ENCODE measurements at places on chromosomes 12 and 14.

DNA sequence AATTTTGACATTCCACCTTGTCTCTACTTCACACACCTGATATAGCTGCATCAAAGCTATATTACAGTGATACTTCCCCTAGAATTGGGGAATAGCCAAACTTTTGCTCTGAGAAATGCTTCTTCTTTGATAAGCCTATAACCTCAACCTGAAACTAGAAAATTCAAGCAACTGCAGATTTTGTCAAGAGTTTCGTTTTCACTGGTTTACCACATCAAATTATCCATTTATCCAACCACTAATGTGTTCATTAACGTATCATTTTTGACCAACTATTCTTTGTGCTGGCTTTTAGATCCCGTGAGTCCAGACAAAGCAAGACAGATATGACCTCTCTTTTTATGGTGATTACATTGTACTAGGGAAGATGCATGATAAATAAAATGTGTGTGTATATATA is 13.5 kb upstream of the TAS2R46 start:
- no peak for DNase-seq

- DNase-seq, result no peak
Measured at GRCh38 chr14:75123991-75124390, 2.9 kb downstream of the NEK9 start.

DNA sequence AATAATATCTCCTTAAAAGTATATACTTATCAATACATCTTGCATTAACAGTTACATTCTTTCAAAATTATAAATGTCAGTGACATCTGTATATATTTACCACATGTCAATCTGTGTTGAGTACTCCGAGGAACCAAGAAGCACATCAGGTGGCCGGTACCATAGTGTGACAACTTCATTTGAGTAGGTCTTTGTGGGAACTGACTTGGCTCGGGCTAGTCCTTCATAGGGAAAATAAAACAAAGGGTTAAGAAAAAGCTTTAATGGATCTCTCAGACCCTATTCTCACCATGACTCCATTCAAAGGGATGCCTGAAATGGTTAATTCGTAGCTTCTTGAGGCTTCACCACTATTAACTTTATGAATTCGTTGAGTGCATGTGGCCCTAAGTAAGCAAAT is 94.9 kb downstream of the ELK3 start:
- no peak for DNase-seq

- no peak for DNase-seq
Measured at GRCh38 chr14:99324291-99324690, 52.3 kb upstream of the BCL11B start.

- no peak for DNase-seq
Measured at GRCh38 chr12:106133136-106134087, 5.3 kb downstream of the NUAK1 start.

- no peak for DNase-seq
Measured at GRCh38 chr14:101851736-101852405, 90.4 kb downstream of the PPP2R5C start.

GRCh38 chr12:64608901-64609535 is 1.3 kb upstream of the RASSF3 start:
- DNase-seq, result no peak

GRCh38 chr12:116336542-116337065 is 59.1 kb upstream of the MED13L start:
- no peak for DNase-seq

DNA sequence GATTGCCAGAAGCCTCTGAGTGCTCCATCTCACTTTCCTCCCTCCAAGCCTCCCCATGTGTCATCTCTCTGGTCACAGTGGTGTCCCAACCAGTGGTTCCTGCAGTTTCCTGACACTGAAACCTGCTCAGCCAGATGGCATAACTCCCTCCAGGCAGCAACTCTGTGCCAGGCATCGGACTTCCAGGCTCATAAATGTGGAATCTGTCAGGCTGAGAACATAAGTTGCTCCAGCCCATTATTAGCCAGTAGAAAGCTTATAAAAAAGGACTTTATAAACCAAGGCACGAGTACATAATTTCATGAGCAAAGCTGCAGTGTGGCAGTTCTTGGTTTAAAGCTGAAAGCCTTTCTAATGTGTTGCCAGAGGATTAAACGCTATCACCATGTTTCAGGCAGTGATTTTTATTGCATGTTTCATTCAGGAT is 194.3 kb downstream of the DACT1 start:
- no peak for DNase-seq

- DNase-seq, result no peak
Measured at GRCh38 chr12:18306311-18306710, 45.0 kb downstream of the PIK3C2G start.

DNA sequence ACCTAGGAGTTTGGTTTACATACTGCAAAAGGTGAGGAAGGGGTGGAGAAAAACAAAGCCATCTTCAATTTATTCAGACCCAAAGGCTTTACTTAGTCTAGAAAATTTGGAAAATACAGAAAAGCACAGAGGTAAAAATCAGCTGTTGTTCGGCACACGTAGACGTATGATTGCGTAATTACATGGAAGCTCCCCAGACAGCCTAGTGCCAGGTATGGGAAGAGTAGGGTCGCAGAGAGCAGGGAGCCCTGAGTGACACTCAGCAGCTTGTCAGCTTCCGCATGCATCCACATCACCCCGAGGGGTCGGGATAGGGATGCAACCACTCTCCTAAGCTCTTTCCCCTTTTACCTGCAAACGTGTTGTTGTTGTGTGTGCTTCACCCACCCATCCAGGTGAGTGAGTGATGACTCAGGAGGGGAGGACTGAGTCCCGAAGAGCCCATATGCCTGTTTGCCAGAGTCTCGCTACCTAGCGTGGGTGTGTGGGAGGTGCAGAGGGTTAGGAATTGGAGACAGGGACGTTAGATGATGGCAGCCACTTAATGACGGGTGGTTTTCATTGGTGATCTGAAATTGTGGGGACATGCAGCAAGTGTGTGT is 20.1 kb downstream of the PIWIL1 start:
- DNase-seq, result no peak

DNA sequence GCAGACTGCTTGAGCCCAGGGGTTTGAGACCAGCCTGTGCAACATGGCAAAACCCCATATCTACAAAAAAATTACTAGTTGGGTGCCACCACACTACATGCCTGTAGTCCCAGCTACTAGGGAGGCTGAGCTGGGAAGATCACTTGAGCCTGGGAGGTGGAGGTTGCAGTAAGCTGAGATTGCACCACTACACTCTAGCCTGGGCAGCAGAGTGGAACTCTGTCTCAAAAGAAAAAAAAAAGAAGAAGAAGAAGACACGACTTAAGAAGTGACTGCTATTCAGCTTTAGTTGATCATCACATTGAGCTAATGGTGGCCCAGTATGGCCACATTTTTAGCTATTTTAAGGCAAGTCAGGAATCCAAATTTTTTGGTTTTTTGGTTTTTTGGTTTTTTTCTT is 8.9 kb upstream of the METTL17 start:
- DNase-seq, result no peak

DNA sequence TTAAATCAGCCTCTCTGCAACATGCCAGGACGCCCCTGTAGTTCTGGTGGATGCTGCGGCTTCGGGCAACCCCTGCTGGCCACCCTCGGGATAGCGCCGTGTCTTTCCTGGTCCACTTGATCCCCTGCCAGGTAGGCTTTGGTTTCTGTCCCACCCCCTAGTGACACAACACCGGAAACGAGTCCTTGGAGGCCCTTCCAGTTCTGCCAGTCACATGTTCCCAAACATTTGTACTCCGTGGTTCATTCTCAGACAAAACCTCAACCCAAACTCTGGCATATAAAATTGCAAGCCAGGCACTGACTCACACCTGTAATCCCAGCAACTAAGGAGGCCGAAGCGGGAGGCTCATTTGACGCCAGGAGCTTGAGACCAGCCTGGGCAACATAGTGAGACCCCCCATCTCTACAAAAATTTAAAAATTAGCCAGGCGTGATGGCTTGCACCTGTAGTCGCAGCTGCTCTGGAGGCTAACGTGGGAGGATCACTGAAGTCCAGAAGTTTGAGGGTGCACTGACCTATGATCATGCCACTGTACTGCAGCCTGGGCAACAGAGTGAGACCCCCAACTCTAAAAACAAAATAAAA is 37.0 kb downstream of the RASAL1 start:
- peak; percentile 21 for DNase-seq

DNA sequence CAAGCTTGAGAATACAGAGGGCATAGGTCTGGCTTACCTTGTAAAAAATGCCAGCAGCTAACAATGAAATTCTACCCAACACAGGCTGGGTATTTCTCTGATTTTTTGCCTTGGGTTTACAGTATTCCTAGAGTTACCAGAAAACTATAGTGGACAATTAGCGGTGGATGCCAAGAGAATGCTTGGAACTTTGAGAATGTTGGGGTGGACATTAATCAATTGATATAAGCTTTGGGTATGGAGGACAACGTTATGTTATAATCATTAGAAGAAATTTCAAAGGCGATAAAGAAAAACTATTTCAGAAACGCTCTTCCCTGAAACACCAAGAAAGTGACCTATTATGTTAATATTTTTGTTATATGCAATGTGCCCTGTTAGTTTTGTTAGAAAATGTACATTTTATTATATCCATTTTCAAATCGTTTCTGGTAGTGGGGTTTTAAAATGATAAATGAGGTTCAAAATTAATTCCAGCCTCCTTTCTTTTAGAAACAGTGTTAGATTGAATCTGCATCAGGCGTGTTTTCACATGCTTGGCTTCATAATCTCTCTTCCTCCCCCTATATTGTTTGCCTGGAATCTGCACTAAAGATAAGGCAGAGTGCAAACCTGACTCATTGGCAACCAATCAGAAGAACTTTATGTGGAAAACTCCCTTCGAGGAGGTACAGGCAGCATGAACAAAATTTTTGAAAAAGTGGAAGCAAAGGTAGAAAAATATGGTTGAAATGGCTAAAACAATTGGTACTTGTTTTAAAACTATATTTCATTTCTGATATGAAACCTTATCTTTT is 1.4 kb upstream of the PTPRQ start:
- DNase-seq, result no peak

- no peak for DNase-seq
Measured at GRCh38 chr14:97120611-97121031, 323.4 kb downstream of the VRK1 start.

- no peak for DNase-seq
Measured at GRCh38 chr14:100593751-100594624, 6.8 kb upstream of the BEGAIN start.

GRCh38 chr14:59870277-59871165 is at the start of gene RTN1:
Gene RTN1, minus strand, starts transcription at chr14:59870776. Its CDS starts 146 bp downstream, at chr14:59870630.
- no peak for DNase-seq

GRCh38 chr14:89418452-89418851 is 1.4 kb upstream of the FOXN3 start:
- DNase-seq, result no peak

DNA sequence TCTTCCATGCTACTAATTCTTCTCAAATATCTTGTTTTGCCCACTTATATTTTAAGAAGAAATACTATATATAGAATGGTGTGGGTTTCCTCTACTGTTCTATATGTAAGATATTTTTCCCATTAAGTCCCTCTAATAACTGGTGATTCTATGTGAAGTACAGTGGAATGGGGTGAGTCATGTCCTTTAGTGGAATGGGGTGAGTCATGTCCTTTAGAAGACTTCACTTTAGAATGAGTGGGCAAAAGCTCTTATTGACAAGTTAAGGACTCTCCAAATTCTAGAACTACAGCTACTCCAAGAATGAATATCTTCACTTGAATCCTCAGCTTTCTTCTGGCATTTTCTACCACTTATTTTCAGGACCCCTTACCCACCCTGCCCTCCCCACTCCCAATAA is 349.9 kb downstream of the ETNK1 start:
- DNase-seq, result peak; percentile 48

- DNase-seq, result no peak
Measured at GRCh38 chr14:74511966-74512830, 18.6 kb downstream of the ISCA2 start.

GRCh38 chr12:98701166-98701565 is 56.1 kb downstream of the APAF1 start:
- DNase-seq, result no peak

DNA sequence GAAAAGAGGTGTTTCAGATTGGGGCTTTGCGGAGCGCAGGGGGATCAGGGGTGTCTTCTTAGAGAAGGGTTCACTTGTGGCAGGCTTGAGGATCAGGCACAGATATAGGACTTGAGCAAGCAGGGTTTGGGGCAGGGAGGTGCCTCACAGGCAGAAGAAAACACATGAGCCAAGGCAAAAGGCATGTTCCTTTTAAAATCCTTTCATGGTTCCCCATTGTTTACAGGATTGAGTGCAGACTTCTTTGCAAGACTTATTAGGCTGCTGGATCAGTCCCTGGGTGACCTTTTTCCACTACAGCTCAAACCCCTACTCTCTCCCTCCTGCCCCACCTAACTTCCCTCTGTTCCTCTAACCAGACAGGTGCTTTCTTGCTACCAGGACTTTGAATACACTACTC is 19.7 kb downstream of the HSPB8 start:
- no peak for DNase-seq

DNA sequence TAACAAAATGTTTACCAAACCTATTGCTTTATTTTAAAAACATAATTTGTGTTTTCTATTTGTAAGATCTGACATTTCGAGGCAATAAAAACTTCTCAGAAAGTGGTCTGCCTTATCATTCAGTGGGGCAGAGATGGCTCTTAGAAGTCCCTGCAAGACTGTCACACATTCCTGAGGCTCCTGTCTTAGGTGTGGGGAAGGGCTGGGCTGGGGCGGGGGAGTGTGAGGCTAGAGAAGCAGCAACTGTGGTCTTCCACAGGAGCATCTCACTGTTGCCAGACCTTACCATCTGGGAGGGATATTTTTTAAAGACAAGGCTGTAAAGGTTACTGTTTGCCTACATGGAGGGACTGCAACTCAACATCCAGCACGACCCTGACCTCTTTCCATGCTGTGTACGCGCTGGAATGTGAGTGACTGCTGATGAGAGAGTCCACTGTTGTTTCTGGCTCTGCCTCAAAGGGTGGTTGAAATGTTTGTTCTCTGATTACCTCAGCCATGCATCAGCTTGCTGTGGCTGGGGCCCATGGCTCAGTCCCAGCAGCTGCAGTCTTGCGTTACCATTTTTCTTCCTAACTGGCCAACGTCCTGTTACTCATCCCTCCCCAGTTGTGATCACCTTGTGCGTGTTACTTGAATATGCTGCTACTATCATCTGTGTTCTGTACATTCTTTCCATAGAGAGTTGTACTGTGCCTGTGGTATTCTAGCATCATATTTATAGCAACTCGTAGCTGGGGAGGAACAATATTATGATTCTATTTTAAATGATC is 12.4 kb downstream of the ERG28 start:
- peak; percentile 65 for DNase-seq

- DNase-seq, result no peak
Measured at GRCh38 chr12:122023339-122024131, 1.9 kb downstream of the BCL7A start.

DNA sequence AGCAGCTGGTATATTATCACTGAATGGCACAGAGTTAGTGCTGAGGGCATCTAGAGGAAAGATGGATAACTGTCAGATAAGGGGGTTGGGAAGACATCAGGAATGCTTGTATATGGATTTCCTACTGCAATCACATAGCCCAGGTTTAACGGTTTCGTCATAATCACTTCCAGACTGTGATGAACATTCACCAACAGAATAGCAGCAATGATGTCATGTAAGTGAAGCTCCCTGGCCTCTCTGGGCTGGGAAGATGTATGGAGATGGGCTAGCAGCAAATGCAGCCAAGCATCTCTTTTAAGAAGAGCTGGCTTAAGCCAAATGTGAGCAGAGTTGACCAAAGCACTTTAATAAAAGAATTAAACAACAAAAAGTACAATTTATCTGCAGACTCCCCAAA is 714.6 kb downstream of the GALC start:
- no peak for DNase-seq

- no peak for DNase-seq
Measured at GRCh38 chr12:55681142-55682077, 26.3 kb downstream of the ITGA7 start.
